ENCODE measurements at places on chromosomes 2 and 18.

DNA sequence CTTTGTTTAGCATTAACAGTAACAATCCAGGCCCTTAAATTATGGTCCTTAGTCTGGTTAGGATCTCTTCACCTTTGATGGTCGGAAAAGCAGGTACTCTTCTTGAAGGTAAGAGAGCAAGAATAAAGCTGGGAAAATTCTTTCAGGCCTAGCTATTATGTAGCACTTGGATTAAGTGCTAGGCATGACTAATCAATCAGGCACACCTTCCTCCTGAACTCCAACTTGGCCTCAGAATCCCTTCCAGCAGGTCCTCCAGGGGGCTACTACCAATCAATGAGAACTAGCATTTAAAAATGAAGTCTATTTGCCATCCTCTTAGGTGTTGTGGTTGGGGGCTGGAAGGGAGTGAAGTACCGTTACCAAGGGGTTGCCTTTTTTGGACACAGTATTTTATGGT, 3.7 kb downstream of the SMYD1 start:
- no peak for DNase-seq

- DNase-seq: no peak
These were observed 16.1 kb downstream of the PRPF40A start for GRCh38 chr2:152701198-152701597.

DNA sequence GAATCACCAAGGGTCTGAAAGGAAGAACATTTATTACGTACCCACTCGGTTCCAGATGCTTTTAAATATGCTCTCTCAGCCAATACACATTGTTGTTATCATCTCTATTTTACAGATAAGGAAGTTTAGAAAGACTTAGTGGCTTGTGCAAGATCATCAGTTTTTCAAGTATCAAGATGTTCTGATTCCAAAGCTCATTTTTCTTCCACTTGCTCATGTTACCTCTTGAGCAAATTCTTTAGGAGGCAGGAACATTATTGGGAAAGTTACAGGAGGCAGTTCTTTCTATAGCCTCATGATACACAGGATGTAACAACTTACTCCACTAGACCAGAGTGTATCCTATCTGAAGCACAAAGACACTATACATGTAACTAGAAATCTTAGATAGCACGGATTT, 65.0 kb upstream of the MMADHC start:
- no peak for DNase-seq

DNA sequence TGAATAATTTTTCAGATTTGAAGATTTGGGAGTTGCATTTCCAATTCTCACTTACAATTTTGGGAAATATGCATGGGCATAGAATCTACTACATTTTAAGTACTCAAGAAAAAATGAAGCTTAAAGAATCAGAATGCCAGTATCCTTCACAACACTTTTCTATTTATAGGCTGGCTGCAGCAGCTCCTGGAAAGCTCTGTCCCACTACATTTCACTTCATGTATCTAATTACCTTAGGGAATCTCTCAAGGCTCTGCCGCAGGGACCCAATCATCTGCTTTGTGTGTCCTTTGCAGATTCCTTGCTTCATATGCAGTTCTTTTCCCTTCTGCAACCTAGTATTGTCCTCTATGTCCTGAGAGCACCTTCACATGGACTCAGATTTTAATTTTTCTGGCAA, 102.9 kb downstream of the NUP35 start:
- DNase-seq: peak; percentile 7

- peak; percentile 96 for DNase-seq
These were observed 145.6 kb downstream of the TGIF1 start for GRCh38 chr18:3595369-3596273.

GRCh38 chr2:45578056-45578843, 32.8 kb downstream of the SRBD1 start:
- DNase-seq: no peak

GRCh38 chr2:219576505-219577388, 4.6 kb downstream of the INHA start:
- peak; percentile 49 for DNase-seq

DNA sequence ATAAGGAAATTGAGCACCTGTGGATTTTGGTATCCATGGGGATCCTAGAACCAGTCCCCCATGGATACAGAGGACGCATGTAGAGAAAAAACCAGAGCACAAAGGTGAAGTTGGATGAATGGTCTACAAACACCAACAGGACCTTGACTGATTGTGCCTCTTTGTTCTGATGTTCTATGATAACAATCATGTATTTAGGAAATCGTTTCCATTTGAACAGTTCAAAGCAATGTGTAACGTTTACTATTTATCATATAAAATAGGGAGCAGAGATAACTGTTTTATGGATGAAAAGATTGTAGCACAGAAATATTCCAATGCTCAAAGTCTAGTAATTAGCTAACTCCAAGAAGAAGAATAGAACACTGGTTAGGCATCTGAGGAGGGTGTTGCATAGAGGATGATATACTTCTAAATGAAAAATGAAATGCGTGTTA, 116.3 kb upstream of the FN1 start:
- no peak for DNase-seq

GRCh38 chr2:187982668-187983067, 309.0 kb upstream of the GULP1 start:
- no peak for DNase-seq

- no peak for DNase-seq
These were observed 59.2 kb upstream of the PEX13 start for GRCh38 chr2:60958361-60958760.

- DNase-seq: no peak
These were observed 3.1 kb downstream of the CXCR2 start for GRCh38 chr2:218128781-218129457.

GRCh38 chr2:101133492-101134100, 17.6 kb downstream of the TBC1D8 start:
- DNase-seq: no peak

DNA sequence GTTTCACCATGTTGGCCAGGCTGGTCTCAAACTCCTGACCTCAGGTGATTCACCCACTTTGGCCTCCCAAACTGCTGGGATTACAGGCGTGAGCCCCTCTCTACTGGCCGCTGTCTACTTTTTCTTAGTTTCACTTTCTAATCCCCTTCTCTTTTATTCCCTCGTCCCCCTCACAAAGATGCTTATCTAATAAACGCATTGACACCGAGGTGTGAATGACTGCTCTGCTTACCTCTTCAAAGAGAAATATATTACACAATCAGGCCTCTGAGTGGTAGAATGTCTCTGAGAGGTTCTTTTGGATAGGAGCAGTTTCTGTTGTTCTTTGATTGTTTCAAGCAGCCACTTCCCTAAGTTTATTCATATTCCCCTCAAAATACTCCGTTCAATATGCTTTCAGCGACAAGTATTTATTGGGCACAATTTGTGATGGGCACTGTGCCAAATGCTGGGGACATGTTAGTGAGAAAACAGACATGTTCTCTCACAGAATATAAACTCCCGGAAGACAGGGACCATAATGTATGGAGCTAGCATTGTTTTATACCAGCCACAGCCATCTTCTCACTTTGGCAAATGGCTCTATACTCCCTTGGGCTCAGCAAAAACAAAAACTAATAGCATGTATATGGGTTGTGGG, 34.7 kb upstream of the RAPH1 start:
- DNase-seq: no peak

DNA sequence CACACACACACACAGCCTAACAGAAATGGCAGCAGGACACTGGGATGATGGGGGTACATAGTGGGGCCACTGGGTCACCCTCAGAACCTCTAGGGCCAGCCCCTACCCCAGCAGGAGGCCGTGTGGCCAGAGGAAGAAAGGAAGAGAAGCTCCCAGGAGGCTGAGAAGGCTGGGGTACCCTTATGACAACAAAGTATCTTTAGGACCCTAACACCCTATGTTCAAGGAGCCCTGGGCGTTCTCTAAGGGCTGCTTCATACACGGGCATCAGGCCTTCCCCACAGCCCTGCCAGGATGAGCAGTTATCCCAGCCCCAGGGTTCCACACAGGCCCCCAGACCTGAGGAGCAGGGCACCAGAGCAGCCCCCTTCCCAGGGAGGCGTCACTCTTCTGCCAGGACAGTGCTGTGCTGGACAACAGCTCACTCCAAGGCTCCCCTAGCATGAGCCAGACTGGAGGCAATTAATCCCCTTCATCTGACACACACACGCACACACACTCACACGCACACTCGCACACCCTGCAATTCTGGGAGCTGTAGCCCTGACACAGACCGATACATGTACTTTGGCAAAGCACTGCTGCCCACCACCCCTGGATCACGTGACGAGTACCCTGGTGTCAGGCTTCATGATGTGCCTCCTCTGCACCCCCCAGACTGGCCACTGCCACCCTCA, 163.6 kb downstream of the TNS1 start:
- DNase-seq: no peak

GRCh38 chr2:158047156-158047611, 54.5 kb upstream of the UPP2 start:
- DNase-seq: peak; percentile 43

- no peak for DNase-seq
These were observed 571.1 kb downstream of the TNS1 start for GRCh38 chr2:217431577-217432269.

GRCh38 chr18:62881509-62882016, 166.2 kb downstream of the PHLPP1 start:
- DNase-seq: peak; percentile 25

- DNase-seq: no peak
These were observed 121.3 kb downstream of the GREB1L start for GRCh38 chr18:21363348-21363747.

DNA sequence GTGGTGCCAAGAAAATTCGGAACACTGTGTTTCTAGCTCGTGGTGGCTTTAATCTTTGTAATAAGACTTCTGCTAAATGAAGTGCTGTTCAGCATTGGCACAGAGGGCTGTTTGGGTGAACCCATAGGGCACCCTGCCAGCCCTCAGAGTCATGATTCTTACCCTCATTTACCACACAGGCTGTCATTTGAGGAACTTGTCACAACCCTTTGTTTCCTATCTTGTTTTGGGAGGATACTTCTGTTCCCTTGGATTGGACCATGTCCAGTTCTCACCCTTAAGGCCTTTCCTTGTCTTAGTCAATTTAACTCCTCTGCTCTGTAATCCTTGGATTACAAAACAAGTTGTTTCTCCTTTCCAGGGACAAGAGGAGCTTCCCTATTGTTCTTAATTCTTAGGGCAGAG, 225.7 kb downstream of the MTX2 start:
- DNase-seq: no peak

GRCh38 chr18:3468066-3468705, 18.2 kb downstream of the TGIF1 start:
- DNase-seq: no peak

- DNase-seq: no peak
These were observed 36.0 kb downstream of the SMIM21 start for GRCh38 chr18:75391279-75392225.

DNA sequence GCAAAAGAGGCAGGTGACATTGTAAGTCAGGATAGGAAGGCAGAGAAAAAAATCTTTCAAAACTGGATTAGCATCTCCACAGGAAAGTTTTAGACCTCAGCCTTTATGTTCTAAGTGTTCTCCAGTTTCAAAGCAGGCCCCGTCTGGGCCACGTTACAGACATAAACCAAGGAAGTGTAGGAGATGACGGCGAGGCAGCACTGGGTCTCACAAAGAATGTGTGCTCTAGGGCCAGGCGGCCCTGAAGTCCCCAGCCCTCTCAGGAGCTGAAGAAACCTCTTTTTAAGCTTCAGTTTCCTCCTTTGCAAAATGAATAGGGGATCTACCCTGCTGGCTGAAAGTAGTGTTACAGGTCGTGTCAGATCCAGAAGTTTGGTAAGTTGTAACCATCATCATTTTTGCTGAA, 81.7 kb downstream of the SPRED2 start:
- DNase-seq: no peak

- no peak for DNase-seq
These were observed 3.2 kb upstream of the UGT1A6 start for GRCh38 chr2:233689501-233689900.

DNA sequence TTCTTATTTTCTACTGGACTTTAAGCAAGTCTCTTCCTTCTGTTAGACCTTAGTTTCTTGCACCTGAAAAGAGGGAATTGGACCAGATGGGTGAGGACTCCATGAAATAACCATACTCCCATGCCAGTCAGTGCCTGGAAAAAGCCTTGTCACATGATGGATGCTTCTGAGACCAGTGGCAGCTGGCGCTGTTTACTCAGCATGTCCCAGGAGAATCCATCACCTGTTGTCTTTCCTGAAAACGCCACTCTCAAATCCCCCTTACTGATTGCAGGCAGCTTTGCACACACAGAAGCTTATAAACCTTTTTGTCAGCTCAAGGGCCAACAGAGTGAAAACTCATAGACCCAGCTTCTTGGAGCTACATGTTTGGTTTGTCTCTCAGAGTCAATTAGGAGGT, 117.6 kb downstream of the POLE4 start:
- DNase-seq: peak; percentile 99

GRCh38 chr2:25664183-25664964, 9.0 kb downstream of the DTNB start:
- peak; percentile 82 for DNase-seq

DNA sequence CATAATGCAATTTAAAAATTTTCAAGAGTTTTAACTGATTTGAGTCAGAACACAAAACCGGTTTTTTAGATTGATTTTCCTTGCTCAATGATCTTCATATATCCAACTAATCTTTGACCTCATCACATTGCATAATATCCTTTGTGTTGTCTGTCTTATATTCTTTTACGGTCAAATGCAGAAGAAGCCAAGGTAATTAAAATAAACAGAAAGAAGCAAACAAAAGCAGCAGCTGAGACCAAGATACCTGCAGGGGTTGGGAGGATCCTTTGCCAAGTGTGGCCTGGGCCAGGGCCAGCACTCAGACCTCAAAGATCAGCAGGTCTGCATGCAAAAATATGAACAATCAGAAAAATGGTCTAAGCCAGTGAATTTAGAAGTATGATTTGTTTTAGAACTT, 428.9 kb upstream of the NETO1 start:
- DNase-seq: no peak

- no peak for DNase-seq
These were observed 54.9 kb upstream of the PXDN start for GRCh38 chr2:1799174-1799573.

GRCh38 chr18:32442575-32442974, 28.1 kb downstream of the GAREM1 start:
- DNase-seq: no peak

DNA sequence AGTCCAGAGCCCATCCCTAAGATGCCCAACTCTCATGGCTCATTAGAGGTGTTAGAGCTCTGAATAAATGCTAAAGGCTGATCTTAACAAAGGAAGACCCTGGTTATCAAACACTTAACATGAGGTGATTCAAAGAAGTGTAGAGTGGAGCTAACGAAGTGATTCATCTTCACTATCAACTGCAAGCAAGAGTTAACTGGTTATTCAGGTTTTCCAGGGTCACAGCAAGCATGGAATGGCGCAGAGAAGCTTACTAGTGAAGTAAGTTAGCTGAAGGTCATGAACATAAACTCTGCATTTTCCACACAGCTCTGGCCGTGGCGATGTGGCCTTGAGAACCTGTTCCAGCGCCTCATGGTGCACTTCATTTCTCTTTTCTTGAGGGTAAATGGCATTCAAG, 17.0 kb downstream of the RND3 start:
- DNase-seq: no peak

DNA sequence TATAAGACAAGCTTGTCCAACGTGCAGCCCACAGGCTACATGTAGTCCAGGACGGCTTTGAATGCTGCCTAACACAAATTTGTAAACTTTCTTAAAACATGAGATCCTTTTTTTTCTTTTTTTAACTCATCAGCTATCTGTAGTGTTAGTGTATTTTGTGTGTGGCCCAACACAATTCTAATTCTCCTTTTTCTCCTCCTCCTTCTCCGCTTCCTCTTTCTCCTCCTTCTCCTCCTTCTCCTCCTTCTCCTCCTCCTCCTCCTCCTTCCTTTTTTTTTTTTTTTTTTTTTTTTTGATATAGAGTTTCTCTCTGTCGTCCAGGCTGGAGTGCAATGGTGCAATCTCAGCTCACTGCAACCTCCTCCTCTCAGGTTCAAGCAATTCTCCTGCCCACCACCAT, 39.3 kb upstream of the GTF2A1L start:
- DNase-seq: no peak

Measured in NCI-H2171 treated with DMSO at 0.1 percent for 48 hours (cell line).